Activated T-cell treated with anti-CD3 and anti-CD28 coated beads, Interleukin-2, amount 50 U/mL, for 1 hour (primary cell): ENCODE measurements at places on chromosomes 5 and 9.

DNA sequence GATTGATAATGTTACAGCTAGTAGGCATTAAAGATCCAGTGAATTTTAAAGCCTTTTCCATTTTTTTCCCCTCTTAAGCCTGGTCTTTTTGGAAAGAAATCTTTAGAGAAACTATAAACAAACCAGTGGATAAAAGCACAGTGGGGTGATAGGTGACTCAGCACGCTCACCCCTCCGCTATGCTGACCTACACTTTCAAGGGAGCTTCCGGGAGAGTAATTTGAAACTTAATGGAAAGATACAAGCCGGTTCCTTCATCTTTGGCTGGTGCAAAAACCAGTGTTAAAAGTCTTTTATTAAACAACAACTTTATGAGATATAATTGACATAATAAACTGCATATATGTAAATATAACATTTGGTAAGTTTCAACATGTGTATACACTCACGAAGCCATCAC, 27.0 kb upstream of the ALDOB start:
- no peak for DNase-seq

DNA sequence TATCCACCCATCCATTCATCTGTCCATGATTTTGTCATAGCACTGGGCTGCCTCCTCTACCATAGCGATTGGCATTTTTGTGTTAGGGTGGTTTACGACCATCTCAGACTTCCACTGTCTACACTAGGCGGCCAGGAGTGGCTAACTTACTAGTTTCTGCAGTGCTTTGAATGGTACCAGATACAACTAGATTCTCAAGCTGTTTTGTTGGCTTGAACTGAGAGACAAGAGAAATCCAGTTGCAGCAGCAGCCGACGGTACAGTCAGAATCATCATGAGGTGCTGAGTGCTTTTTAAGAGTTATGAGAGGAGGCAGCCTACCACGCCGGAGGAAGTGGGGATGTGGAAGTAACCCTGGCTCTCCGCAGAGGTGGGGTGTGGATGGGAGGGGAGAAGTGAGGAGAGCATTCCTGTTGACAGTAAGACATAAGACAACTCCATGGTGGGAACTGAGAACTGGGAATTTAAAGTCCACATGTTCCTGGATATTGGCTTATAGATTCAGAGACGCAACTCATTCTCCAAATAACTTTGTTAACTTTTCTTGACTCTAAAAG, 27.9 kb downstream of the COL5A1 start:
- no peak for DNase-seq

GRCh38 chr9:96169484-96169883, 132.5 kb downstream of the HSD17B3 start:
- no peak for DNase-seq

GRCh38 chr5:21680196-21680595, 1172.9 kb downstream of the CDH12 start:
- no peak for DNase-seq

GRCh38 chr5:157948738-157949410, 89.9 kb upstream of the CLINT1 start:
- peak; percentile 71 for DNase-seq

DNA sequence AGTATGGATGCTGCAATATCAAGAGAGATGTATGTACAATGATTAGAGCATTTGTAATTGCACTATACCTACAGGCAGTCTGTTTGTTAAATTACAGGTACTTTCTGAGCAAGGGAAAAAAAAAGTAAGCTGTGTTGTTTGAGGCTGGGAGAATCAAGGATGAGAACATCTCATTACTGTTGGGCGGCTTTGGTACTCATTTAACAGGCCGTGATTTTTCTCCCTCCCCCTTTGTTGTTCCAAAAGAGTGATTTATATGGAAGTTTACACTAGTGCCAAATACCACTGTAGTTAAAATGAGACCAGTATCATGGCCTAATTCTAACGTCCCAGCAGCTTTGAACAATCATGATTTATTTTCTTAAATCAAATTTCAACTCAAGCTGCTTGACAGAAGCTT, 71.2 kb upstream of the GNA14 start:
- DNase-seq = no peak

GRCh38 chr5:91175708-91176107, 207.4 kb downstream of the ARRDC3 start:
- no peak for DNase-seq

DNA sequence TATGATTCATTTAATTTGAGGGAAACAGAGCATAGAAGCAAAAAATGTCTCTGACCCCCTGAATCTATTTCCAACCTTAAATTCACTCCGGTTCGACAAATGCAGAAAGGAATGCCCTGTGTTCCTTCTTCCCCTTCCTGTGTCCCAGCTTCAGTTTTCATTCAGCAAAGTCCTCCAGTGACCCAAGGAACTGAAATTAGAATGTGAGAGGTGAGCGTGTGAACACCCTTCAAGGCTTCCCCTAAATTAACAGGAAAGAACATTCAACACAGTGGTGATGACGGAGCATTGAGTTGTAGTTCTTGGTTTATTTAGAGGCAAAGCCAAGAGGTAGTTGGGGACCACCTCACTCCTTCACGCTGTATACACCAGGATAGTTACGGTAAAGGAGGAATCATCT, 97.6 kb upstream of the CTSL start:
- DNase-seq = no peak

GRCh38 chr9:36764364-36765076, 191.8 kb downstream of the MELK start:
- DNase-seq = no peak

DNA sequence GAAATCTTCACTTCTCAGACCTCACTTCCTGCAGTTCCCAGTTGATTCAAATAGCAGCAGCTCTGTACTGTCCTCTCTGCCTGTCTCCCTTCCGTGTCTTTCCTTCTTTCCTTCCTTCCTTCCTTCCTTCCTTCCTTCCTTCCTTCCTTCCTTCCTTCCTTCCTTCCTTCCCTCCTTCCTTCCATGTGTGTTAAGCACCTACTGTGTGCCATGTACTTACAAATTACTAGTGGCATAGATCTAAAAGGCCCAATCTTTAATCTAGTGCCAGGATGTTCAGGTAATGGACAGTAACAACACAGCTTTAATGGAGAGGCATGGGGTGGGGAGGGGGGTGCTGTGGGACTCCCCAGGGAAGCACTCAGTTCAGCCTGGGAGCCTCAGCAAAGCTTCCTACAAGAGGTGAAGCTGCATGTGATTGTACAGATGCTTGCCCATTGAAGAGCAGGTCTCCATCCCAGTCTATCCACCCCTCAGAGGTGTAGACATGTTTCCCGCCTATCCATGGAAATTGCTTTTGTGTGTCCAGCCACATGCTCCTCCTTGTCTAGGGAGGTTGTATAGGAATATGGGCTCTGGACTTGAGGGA, 106.0 kb downstream of the RGS3 start:
- no peak for DNase-seq

GRCh38 chr9:1429297-1429696, 379.1 kb downstream of the DMRT2 start:
- no peak for DNase-seq

GRCh38 chr5:69527128-69527770, 32.7 kb upstream of the GTF2H2C start:
- DNase-seq = no peak
